ENCODE measurements at places on chromosomes 7 and 10.

DNA sequence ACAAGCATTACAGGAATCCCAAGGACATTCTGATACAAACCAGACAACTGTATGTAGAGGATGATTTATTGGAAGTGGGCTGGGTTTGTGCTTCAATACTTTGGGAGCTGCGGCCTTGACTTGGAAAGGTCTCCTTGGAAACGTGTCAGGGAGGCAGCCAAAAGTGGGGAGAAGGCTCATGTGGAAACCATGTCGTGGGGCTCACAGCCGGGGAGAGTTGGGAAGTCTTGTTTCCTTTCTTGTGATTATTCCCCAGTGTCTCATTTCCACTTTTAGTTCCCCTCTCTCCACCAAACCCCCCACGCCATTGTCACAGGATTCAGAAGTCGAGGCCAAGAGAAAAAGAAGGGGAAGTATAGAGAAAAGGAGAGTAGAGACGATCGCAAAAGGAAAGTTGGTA, 53.9 kb upstream of the SFMBT2 start:
- DNase-seq, result no peak

- DNase-seq, result no peak
These were observed 590.4 kb downstream of the NXPH1 start for GRCh38 chr7:9023675-9024294.

DNA sequence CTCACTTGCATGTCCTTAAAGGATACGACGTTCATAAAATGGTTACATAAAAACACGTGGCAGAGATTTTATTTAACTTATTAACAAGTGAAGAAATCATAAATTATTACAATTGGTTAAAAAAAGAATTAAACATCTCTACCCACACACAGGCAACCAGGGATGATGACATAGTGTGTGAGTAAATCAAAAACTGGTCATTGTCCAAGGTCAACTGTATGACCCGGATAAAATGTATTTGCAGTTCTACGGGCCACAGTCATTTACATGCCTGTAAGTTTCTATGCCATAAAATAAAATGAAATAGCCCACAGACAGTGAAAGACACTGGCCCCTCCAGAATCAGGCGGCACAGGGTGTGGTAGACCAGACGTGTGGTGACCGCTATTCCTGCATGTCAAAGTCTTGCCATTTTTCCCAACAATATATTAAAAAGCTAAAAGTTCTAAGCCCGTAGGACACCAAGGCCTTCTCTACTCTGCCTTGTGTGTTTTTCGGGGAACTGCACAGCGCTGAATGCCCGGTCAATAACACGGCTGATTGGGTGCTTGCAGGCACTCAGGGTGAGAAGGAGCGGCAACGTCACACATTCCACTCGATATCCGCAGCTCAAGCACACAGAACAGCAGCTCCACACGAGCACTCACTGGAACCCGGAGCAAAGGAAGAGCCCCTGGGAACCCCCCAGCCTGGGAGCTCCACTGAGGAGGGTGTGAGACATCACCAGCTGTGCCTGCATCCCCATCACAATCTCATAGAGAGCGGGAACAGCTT, 143.3 kb upstream of the PPP2R2D start:
- DNase-seq, result no peak

DNA sequence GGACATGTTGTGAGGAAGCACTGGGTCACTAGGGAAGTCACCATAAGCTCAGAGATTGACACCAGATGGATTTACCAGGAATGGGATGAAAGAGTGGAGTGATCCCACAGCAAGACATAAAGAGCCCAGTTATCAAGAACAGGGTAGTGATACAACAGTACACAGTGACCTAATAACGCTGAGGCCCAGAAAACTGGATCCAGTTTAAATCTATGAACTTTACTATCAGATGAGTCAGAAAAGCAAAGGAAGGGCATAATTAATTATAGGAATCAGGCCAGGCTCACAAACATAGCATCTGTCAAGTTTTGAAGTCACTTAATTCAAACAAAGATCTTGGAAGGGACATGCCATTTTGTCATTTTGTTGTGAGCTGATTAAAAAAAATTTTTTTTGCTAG, 73.5 kb downstream of the LRRN3 start:
- DNase-seq, result no peak

- DNase-seq, result no peak
These were observed 103.8 kb downstream of the CPEB3 start for GRCh38 chr10:92187101-92187500.

DNA sequence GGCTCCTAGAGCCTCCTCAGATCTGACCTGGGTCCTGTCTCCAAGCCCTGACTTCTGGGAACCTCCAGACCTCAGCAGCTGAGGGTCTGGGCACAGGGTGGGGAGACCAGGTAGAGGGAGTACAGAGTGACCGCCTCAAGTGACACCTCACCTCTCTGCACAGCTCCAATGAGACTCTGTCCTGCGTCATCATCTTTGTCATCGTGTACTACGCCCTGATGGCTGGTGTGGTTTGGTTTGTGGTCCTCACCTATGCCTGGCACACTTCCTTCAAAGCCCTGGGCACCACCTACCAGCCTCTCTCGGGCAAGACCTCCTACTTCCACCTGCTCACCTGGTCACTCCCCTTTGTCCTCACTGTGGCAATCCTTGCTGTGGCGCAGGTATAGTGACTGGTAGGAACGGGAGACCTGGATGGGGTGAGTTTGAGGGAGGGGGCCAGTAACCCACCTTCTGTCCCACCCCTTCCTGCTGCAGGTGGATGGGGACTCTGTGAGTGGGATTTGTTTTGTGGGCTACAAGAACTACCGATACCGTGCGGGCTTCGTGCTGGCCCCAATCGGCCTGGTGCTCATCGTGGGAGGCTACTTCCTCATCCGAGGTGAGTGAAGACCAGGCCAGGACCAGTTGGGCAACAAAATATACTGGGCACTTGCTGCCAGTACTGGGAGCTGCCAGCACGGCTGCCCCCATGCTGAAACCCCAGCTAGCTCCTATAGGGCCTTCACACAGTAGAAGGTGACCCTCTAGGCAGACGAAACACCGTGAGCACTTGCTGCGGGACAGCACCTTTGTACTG, 17.8 kb downstream of the SMO start:
- no peak for DNase-seq

DNA sequence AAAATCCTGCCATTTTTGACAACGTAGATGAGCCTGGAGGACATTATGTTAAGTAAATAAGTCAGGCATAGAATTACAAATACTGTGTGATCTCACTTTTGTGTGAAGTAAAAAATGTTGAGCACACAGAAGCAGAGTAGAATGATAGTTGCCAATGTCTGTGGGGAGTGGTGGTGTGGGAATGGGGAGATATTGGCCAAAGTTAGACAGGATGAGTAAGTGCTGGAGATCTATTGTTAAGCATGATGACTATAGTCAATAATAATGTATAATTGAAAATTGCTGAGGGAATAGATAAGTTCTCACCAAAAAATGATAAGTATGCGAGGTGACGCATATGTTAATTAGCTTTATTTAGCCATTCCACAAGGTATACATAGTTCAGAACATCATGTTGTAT, 92.0 kb downstream of the GPR85 start:
- DNase-seq, result no peak

GRCh38 chr10:35638101-35638500, 4.0 kb downstream of the FZD8 start:
- DNase-seq, result no peak

DNA sequence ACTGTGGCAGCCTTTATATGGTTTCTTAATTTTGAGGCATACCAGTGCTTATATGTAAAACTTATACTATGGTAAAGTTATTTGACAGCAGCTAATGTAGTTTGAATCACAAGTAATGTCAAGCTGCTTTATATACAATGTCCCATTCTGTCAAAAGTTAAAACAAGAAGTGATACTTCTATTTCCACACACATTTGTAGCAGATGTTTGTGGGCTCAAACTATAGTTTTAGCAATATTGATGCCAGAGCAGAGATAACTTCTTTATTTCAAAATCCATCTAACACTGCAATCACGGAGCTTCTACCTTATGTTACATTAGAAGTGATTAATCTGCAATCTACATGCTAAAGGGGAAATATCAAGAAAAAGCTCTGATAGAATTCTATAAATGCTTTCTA, 149.6 kb downstream of the ADK start:
- no peak for DNase-seq

DNA sequence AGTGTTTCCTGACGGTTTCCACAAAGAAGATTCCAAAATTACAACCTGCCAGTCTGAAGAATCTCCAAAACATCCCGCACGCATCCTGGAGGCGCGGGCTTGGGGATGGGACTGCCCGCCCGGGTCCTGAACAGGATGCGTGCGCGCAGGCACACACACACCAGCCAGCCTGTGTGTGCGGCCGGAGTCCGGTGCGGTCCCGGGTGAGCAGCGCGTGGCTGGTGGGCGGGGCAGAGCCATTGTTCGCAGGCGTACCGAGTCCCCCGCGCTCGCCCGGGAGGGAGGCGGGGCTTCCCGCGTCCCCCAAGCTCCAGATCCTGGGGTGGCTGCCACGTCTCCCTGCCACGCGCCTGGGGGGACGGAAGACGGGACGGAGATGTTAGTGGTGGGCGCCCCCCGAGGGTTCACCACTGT, 675 bp upstream of the SCD start:
- DNase-seq, result no peak

GRCh38 chr7:157037635-157038034, 27.2 kb upstream of the MNX1 start:
- no peak for DNase-seq

DNA sequence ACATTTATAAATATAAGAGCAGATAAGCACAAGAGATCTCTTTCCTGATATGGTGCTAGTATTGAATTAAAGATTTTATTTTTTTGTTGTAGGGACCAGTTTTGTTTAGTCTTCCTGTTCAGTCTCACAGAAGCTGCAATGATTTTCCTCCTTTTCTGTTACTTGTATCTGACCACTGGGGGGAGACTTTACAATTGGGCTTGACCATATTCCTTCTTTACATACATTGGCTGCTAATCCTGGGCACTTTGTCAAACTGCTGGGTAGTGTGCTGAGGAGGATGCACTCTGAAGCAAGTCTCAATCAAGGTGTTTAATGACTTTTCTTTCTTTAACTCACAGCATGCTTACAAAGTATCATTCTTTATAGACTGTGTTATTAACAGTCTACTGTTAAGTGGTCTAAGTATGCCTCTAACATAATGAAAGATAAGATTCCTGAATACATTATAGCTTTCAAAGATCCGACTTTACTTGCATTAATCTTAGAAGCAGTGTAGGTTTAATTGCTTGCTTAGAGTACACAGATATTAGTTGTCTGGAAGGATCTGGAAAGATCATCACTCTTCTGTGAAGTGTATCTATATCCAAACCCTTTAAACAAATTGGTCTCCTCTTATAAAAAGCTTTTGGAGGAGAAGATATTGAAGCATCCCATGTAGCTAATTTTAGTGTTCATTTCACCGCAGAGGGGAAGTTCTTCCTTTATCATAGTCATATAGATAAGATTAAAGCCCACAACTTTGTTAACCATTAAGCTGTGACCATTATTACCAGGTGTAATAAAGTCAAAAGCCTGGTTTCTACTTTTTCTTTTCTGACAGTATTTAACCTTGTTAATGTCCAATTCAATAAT, 3.1 kb downstream of the PALS2 start:
- peak; percentile 75 for DNase-seq

- DNase-seq, result no peak
These were observed 39.8 kb downstream of the ITPRID1 start for GRCh38 chr7:31553661-31554081.

DNA sequence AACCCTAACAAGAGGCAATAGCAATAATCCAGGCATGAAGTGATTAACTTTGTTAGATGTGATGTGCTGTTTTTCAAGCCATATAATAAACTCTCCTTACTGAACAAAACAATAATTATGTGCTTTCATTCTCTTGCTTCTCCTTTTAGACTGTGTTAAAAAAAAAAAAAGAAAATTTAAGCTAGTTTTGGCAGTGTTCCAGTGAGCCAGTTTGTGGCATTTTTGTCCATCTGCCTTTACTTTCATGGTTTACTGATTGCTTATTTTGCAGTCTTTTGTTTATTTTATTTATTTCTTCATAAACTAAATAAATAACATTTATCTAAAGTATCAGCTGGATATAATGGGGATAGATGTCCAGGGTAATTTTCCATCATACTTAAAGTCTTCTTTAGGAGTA, 625.3 kb downstream of the CNTNAP2 start:
- DNase-seq, result no peak

DNA sequence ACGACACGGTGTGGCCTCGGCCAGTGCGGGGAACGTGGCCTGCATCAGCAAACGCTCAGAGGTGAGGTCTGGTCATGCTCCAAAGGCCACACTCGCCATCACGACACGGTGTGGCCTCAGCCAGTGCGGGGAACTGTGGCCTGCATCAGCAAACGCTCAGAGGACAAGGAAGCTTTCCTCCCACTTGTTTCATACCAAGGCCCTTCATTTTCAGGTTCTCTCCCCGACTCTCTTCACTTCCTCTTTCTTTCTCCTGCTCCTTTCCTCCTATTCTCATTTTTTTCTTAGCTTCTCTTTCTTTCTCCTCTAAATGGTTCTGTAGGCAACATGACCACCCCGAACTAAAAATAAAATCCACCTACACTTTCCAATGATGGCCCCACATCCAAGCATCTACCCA, 384.4 kb upstream of the SHH start:
- DNase-seq, result no peak

DNA sequence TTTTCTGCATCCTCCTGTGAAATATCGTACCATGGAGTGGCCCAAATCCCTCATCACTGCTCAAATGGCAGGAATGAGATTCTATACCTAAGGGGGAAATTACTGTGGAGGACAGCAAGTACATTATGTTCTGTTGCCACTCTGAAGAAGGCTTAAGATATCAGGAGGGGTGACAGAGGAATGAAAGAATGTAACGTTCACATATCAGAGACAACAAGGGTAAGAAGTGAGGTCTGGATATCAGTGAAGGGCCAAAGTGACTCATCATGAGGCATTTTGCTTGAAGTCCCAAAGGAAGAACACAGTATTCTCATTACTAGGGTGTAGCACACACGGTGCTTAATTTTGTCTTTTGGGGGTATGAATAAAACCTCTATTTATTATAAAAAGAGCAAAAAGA, 71.5 kb upstream of the SLC13A1 start:
- no peak for DNase-seq
